ENCODE measurements at places on chromosomes 11 and 22. TPM values are rescaled to one million over a fixed set of nuclear protein-coding genes. Genes with fewer than 3 reads are reported as not detected.

Gene SLC22A8
- polyA plus RNA-seq = 60.6 TPM

Gene GAB4
- 0.14 TPM for polyA plus RNA-seq

Gene ACTN3
- 0.43 TPM for polyA plus RNA-seq

Gene GRAMD1B
- 16.0 TPM for polyA plus RNA-seq

Gene CASP5
- polyA plus RNA-seq = not detected

Gene CCDC81
- 1.0 TPM for polyA plus RNA-seq

Gene SLC15A3
- 18.4 TPM for polyA plus RNA-seq

GRCh38 chr11:64356498-64357411 is 2.2 kb upstream of the RPS6KA4 start:
- no peak for DNase-seq

DNA sequence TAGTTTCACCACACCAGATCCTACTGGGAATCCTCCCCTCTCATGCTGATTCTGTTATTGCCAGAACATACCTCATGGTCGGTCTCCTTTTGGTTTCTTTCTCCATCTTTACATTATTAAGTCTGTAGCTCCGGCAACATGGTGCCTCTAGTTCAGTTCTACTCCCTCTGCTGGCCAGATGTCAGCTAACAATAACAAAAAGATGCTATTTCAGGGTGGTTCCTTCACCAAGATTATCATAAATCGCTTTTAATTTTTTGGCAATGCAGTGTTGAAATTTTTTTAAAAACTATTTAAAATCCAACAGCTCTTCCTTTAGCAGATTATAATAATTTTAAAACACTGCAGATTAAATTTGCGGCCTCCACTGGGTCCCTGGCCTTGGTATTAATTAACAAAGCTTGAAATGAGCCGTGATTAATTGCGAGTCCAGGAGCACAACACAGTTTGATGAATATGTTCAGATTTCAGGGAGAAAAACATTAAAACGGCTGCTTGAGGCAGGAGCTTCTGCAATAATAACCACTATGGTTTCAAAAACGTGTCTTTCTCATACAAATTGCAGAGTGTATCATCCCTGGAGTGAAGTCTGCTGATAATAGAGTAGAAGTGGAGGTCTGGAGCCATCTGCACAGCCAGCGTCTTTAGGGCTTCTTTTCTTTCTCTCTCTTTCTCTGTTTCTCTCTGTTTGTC is 492.9 kb upstream of the KIRREL3 start:
- no peak for DNase-seq

- peak; percentile 44 for DNase-seq
These were observed 6.7 kb downstream of the SLC25A18 start for GRCh38 chr22:17569971-17570511.

- no peak for DNase-seq
These were observed 773 bp downstream of the HRAS start for GRCh38 chr11:534396-535209.

GRCh38 chr11:77468527-77468926 is 5.4 kb downstream of the PAK1 start:
- DNase-seq = no peak

- DNase-seq = peak; percentile 54
These were observed 22.7 kb upstream of the C1QTNF4 start for GRCh38 chr11:47616726-47617416.

DNA sequence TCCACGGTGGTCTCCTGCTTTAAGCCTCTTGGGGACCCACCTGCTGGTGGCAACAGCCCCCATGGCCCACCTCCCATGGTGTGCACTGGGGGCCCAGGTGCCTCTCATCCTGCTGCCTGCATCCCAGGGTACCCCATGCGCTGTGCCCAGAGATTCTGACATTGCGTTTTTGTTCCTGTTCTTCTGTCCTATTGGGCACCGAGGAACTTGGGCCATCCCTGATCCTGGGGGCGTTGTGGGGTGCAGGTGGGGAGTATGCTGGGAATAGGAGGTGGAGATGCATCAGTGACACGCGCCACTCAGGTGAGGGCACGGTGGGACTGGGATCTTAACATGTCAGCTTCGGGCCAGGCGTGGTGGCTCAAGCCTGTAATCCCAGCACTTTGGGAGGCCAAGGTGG is 12.4 kb upstream of the NAP1L4 start:
- no peak for DNase-seq

GRCh38 chr11:119795690-119796089 is 66.7 kb upstream of the NECTIN1 start:
- no peak for DNase-seq

- no peak for DNase-seq
These were observed 21.0 kb upstream of the UBASH3B start for GRCh38 chr11:122634501-122634900.

GRCh38 chr11:115720602-115721245 is 216.5 kb upstream of the CADM1 start:
- DNase-seq = no peak

GRCh38 chr11:10674911-10675440 is 18.6 kb downstream of the IRAG1 start:
- DNase-seq = no peak

- no peak for DNase-seq
These were observed 30.8 kb downstream of the FEZ1 start for GRCh38 chr11:125465255-125465654.

- DNase-seq = no peak
These were observed 136.6 kb downstream of the ME3 start for GRCh38 chr11:86535773-86536172.

GRCh38 chr11:108906826-108907225 is 242.0 kb downstream of the DDX10 start:
- DNase-seq = no peak

GRCh38 chr11:134645576-134645975 is 233.5 kb upstream of the B3GAT1 start:
- no peak for DNase-seq

DNA sequence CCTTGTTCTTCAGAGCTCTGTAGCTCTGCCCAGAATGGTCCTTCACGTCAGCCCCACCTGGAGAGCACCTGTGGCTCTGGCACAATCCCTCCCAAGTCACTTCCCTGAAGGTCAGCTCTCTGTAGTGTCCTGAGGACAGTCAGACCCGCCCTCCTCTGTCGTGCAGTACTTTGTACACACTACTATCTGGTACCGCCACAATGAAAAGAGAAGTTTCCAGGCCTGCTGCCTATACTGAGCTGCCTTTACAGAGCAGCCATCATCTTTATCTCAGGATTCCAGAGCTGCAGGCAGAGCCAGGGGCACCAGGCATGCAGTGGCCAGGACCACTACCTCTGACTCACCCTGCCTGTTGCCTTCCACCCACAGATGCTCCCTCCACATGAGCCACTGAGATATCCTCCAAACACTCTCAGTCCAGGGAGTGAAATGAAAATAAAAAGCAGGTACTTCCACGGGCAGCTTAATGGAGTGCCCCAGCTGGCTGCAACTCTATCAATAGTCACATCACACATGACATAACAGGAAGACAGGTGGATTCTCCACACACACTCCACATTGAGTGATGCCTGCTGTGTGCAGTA is 7.3 kb downstream of the PACSIN2 start:
- no peak for DNase-seq

DNA sequence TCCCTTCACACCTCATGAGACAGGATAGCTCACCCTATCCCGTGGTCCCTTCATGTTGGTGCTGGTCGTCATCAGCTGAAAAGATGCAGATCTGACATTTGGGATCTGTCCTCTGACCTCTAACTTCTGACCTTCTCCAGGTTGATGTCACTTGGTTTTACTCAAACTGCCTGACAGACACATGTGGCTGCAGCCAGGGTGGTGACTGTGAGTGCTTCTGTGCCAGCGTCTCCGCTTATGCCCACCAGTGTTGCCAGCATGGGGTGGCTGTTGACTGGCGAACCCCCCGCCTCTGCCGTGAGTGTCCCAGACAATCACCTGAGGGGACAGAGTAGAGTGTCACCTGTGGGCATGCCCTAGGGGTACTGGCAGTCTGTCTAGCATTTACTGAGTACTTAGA is 49.7 kb downstream of the OTOG start:
- no peak for DNase-seq

Measured in renal pelvis (tissue), 12 donors.